ENCODE measurements at places on chromosomes 4 and X.
A peak's percentile ranks its signal among the peaks of the same experiment; 100 is the strongest.

DNA sequence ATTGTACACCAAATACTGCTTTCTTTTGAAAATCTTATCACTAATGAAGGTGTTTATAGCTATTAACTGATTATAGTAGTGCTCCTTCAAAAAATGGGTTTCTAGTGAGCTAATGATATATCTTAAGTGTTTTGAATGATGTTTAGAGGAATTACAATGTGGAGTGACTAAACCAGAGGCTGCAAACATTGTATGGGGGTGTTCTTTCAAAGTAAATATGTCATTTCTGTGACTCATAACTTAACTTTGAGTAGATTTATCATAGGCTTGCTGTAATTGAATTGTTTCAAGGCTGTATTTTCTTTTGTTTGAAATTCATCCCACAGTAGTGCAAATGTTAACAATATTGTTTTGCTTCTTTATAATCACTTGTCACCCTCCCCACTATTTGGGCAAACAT lies 141.6 kb downstream of the IL1RAPL2 start:
- no peak for DNase-seq

- no peak for DNase-seq
These were observed 72.0 kb upstream of the SMARCAD1 start for GRCh38 chr4:94135701-94136100.

DNA sequence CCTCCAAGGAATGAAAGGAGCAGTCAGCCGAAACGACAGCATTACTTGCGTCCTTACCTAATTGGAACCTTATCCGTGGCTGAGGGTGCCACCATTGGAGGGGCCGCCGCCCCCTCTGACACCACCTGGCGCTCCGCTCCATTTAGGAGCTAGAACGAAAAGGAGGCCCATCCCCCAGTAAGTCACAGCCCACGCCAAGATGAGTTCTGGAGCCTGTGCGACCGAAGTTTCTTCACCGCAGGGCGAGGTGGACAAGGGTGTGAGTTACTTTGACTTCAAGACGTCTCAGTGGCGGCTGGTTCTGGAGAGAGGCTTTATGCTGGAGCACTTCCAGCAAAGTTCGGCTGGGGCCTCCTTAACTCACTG lies 729 bp upstream of the IRF2 start:
- peak; percentile 27 for DNase-seq

DNA sequence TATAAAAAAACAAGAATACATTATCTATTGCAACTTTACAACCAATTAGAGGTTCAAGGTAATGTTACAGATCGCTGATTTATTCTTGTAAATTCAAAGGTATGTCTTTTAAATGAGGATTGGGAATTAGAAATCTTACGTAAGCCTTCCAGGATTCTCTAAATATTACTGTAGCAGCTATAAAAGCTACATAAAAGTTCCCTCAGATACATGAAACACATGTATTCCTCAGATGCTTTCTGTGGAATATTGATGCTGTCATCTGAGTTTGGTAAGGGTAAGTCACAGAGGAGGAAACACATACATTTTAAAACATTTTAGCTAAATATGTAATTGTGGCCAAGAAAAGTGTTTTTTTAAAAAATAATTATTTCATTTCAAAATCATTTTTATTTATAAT lies 3.4 kb downstream of the AFP start:
- DNase-seq: no peak

DNA sequence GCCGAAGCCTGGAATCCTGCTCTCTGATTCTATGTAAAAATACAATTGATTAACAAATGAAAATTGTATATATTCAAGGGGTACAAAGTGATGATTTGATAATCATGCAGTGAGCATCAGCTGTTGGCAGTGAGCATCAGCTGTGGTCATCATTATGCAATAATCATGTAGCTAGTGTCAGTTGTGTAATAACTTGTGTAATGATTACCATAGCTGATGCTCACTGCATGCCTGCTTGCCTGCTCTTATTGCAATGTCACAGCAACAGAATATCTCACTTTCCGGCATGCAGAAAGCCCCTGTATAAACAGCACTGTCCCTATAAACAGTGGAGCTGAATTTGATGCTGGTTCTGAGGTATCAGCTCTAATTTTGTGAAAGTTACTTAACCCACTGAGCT lies 46.8 kb downstream of the SULT1B1 start:
- peak; percentile 22 for DNase-seq

DNA sequence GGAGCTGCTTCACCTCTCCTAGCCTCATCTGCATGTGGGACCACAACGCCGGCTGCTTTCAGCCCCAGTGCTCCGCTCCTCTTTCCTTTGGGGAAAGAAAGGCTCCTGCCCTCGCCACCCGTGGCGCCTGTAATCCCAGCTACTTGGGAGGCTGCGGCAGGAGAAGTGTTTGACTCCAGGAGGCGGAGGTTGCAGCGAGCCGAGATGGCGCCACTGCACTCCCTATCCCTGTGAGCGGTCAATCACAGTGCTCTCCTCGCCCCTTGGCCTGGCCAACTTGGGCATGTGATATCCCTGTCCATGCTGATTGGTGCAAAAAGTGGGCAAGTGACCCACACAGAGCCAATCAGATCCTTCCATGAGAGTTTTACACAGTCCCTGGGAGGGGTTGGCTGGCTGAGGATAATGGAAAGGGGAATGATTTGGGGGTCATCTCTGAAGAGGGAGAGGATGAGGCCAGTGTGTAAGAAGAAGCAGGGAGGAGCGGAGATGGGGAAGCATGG lies 56.2 kb downstream of the WFS1 start:
- DNase-seq: no peak

GRCh38 chr4:108043526-108043925 lies 53.8 kb downstream of the HADH start:
- DNase-seq: peak; percentile 23

GRCh38 chrX:126137899-126138298 lies 28.2 kb downstream of the DCAF12L2 start:
- no peak for DNase-seq

- peak; percentile 98 for DNase-seq
These were observed 215.2 kb upstream of the PSAPL1 start for GRCh38 chr4:7649741-7650531.

GRCh38 chr4:7657545-7658297 lies 223.0 kb upstream of the PSAPL1 start:
- no peak for DNase-seq

DNA sequence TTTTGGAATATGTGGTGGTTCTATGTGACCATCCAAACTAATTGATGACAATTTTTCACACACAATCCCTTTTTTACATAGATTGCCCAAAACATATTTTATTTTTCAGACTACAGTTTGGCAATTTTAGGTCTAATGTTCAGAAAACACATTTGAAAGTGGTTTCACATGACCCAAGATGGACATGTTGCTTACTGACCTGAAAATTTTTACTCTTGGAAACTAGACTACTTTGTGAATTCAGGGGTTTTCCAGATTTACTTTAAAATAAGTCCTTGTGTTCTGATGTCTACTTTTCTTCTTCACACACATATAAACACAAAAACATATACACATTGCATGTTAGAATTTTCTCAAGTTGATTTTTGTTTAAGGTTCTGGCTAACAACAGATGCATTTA lies 79.5 kb downstream of the HMGB2 start:
- no peak for DNase-seq

- no peak for DNase-seq
These were observed 83.1 kb downstream of the SORBS2 start for GRCh38 chr4:185728893-185729292.

DNA sequence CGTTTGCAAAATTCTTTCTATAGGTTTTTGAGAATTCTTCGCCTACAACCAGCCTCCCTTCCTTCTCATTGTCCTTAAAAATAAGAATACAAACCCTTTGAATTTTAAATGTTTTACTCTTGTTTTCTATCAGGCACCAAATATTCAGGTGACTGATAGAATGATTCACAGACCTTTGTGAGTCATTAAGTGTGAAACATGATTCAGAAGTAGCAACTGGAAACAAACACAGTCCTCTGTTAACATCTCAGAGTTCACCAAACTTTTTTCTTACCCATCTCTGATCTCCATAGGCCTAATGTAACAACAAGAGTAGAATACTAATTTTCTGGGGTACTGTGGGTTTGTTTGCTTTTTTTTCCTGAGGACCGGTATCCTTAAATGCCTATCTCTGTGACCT lies 63.4 kb upstream of the MAB21L2 start:
- DNase-seq: peak; percentile 28

- DNase-seq: no peak
These were observed 15.8 kb downstream of the SMPX start for GRCh38 chrX:21741869-21742701.

- no peak for DNase-seq
These were observed 2.7 kb upstream of the TMSB4X start for GRCh38 chrX:12972243-12972642.

DNA sequence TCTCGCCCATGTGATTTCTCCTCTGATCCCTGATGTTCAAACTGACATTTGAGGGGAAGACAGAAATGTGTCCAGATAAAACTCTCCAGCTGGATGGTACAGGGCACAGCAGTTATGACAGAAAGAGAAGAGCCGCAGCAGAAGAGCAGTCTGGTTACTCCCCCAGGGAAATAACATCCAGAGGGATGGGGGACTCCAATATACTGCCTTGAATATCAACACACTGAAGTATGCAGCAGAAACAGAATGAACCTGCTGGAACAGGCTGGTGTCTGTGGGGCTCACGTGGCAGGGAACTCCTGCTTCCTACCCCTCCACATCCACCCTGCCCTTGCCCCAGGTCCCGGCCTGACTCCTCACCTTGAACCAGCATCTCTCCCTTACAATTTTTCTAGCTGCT lies 93.5 kb downstream of the MGST2 start:
- no peak for DNase-seq
